ENCODE measurements at places on chromosomes 2 and 18.

GRCh38 chr2:232376260-232376659 is 2.3 kb upstream of the ALPP start:
- no peak for DNase-seq

DNA sequence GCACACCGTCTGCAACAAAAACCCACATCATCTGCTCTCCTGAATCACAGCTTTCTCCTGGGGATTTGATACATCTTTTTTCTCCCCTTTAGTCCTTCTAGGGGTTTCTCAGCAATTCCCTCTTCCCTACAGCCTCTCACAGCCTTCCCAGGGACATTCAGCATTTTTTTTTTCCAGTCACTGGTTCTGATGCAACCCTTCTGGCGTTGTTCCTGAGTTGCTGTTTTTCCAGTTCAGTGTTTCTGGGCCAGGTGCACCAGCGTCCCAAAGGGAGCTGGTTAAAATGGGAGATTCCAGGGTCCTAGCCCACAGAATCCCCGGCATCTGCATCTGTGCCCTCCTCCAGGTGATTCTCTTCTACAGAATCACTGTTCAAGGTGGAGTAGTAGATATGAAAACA is 36.1 kb downstream of the ADCY3 start:
- DNase-seq = no peak

- no peak for DNase-seq
Measured at GRCh38 chr18:78659748-78660147, 319.9 kb upstream of the SALL3 start.

DNA sequence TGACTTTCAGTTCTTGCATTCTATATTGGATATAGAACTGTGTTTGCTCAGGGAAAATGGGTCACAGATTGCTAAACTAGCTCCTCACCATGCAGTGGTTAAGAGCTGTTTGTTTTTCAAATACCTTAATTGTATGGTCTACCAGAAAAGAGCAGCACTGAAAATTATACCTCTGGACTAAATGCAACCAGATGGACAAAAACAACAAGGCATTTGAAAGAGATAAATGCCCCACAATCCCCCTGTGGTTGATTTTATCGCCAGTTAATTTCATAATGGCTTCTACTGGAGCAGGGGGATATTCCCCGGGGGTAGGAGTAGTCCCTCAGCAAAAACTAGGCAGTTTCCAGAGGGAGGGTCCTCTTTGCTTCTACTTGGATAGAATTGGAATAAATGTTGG is 267.9 kb upstream of the TNP1 start:
- no peak for DNase-seq

GRCh38 chr2:11932962-11933361 is 186.5 kb downstream of the LPIN1 start:
- no peak for DNase-seq

DNA sequence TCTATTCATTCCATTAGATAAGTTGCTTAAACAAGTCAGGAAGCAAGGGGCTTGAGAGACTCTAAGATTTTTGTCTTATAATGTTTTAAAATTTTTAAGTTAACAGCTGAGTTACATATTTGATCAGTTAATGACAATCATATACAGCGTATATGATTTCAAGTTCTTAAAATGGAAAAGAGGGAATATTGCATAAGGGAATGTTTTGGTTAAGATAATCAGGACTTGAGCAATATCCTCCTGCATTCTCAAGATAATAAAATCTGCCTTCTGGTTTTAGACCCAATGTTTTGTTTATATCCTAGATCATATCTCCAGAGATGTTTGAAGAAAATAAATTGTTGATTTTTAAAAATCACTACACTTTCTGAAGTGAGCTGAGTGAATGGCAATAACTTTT is 13.4 kb upstream of the DYNC1I2 start:
- no peak for DNase-seq

DNA sequence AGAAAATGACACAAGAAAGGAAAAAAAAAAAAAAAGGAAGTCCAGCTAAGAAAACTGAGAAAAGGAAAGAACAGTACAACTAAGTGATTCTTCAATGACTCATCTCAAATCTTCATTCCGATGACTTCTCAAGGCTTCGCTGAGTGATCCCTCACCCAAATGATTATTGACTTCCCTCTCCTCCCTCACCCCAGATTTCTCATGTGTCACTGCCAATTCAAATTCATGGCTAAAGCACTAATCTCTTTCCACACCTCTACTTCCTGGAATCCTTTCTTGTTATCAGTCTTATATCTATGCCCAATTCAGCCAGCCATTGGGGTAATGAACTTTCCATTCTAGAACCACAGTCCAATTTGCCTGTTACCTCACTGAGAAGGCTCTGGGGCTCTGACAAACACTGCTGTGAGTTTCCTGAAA is 7.2 kb upstream of the ABCB11 start:
- DNase-seq = peak; percentile 19

DNA sequence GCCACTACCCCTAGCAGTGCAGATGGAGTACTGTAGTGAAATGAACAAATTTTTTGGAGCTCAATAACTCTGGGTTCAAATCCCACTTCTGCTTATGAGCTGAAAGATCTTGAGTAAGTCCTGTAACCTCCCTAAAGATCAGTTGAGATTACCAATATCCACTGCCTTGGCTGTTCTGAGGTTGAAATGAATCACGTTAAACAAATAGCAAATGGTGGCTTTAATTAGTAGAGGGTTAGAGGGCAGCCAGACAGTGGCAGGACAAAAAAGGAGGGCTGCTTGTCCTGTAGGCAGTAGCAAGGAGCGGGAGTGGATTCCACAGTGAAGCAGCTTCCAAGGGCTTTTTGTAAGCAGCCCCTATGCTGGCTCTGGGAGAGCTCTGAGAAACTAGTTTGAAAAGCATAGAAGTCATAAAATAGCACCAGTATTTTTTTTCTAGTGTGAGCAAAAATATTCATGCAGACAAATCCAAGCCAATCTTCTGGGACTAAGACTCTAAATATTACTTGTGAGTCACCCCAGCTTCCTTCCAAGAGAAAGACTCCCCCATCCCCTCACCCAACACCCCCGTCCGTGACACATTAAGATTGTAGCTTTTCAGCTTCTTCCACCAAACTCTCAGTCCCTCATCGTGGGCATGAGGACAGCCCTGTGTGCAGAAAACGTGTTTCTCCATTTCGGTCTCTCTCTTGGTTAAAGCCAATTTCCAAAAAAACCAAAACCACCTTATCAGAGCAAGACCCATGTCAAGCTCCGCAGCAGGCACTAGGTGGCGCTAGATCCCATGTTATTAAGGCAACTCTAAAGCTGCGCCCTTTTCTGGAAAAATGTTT is 123.5 kb upstream of the LGALSL start:
- peak; percentile 48 for DNase-seq

DNA sequence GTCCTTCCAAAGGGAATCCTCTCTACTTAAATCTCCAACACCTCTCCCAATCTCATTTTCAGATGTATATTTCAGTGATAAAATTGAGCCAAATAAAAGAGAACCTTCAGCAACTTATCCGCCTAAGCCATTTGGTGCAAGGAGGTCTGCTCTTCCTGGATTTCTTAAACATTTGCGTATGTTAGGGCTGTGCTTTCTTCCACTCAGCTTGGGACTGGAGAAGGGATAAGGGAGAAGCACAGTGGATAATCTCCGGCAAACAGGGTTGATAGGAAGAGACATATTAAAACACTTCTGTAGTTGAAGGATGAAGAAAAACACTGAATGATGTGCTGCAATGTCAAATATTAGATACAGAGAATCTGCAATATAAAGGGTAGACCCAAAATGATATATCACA is 796.2 kb downstream of the KCNJ3 start:
- DNase-seq = no peak

GRCh38 chr18:2657788-2658458 is 2.4 kb downstream of the SMCHD1 start:
- peak; percentile 32 for DNase-seq

- no peak for DNase-seq
Measured at GRCh38 chr18:31719363-31720006, 35.1 kb upstream of the B4GALT6 start.

DNA sequence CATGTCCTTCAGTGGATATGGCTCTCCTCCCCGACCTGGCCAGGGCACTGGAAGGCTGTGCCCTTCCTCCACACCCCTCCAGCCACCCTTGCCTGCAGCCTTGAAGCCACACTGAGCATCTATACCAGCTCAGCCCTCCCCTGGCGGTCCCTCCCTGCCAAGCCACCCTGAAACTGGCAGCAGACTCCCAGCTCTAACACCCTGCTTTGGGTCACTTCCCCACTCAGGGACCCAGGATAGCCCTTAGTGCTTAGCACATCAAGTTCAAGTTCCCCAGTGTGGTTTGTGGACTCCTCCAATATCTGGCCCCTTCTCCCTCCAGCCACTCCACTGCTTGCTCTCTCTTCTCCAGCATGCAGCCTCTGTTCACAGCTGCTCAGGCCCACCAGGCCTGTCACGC is 89.4 kb downstream of the TNS1 start:
- no peak for DNase-seq

DNA sequence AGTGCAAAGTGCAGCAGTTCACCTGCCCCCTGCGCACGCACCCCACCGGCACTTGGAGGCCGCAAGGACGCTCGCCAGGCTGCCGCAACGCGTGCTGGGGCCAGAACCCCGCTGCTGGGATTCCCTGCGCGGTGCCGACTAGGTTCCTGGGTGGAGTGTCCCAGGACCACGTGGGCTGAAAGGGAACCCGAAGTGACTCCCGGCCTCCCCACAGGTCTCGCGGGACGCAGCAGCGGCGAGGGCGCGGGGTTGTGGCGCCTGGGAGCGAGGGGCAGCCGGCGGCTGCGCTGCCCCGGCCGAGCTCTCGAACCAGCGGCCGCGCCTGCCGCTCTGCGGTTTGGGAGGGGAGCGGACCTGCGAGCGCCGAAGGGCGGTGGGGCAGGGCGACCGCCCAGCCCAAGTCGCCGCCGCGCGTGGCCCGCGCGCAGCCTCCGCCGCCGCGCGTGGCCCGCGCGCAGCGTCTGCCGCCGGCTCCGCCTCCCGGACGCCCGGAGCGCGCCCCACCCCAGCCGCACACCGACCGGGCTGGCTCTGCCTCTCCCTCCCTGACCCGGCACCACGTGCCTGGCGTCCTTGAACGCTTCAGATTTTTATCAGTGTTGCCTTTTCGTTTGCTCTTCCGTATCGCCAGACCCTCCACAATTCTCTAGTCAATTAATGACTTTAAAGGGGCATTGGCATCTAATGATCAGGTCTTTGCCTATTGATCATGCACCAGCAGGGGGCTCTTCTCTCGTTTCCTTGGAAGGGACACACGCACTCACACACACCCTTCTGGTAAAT is at the start of gene FTCDNL1:
FTCDNL1 (minus strand) TSS at position 475 of the 783 bp plus-strand sequence. CDS start 2,230 bp downstream, outside the sequence.
- DNase-seq = peak; percentile 85

DNA sequence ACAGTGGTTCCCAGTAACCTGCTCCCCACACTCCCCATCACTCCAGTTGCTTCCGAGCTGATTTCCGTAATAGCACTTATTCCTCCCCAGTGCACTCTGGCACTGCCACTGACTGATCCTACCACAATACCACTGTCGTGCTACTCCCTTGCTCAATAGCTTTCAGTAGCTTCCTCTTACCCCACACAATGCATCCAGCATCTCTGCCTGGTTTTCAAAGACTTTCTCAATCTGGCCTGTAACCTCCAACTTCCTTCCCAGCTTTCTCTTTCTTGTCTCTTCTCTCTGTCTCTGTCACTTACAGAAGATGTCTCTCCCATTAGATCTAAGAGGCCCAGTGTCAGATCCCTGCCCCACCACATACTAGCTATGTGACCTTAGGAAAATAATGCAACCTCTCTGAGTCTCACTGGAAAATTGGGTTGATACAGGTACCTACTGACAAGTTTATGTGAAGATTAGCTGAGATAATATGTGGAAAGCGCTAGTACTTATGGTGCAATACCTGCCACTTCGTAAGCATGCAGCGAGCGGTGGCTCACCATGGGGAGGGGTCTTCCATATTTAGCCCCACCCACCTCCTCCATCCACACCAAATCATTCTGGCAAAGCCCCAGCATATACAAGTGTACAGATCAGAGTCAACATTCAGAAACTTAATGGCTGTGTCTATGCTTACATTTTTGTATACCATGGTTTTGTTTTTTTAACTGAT is 36.7 kb downstream of the SFXN5 start:
- no peak for DNase-seq

All from GM20000 (cell line).